Stimulated activated CD4-positive, alpha-beta T cell treated with anti-CD3 and anti-CD28 coated beads, TNF-alpha, amount 100 ng/mL, for 24 hours (primary cell): ENCODE measurements at places on chromosomes 6 and 20.

DNA sequence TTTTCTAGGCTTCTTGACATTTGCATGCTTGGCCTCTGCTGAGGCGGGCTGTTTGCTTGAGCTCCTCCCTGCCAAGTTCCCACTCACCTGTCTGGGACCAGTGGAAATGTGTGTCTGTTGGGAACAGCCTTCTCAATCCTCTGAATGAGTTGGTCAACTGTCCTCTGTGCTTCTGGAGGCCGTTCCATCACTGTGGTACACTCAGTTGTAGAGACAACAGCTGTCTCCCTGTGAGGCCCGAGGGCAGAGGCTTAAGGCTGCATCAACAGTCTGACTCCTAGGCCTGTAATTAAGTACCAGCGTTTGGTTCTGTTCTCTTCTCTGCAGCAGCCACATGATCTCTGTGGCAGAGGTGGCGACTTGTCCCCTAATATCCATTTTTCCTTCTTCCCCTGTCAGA, 110.9 kb downstream of the CDC5L start:
- DNase-seq: no peak

DNA sequence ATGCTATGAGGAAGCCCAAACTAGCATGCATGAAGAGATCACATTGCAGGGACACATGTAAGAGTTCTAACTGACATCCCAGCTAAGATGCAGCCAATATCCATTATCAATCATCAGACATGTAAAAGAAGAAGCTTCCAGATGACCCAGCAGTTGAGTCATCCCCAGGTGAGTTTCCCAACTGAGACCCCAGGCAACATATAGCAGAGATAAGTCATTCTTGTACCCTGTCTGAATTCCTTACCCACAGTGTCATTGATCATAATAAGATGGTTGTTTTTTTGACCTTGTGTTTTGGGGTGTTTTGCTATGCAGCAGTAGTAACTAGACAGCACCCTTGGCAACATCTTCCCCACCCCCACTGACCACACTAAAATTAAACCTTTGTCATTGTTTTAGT, 18.9 kb downstream of the SIRPD start:
- DNase-seq: no peak

GRCh38 chr6:140897804-140898573, 1234.7 kb upstream of the GJE1 start:
- DNase-seq: no peak

- DNase-seq: no peak
Observed at GRCh38 chr20:19511931-19512330, 246.1 kb upstream of the RIN2 start.

- no peak for DNase-seq
Observed at GRCh38 chr20:58097429-58097828, 131.0 kb downstream of the ANKRD60 start.

DNA sequence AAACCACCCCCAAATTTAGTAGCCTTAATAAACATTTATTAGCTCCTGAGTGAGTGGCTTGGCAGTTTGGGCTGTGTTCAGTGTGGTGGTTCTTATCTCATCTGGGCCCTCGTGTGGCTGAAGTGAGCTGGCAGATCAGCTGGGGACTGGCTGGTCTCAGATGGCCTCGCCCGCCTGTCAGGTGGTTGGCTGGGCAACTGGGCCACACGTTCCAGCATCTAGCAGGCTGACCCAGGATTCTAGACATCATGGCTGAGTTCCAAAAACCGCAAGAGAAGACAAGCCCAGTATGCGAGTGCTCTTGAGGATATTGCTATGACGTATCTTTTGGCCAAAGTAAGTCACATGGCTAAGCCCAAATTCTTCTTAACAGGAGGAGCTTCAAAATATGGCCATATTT, 28.9 kb downstream of the EIF2S2 start:
- DNase-seq: no peak

DNA sequence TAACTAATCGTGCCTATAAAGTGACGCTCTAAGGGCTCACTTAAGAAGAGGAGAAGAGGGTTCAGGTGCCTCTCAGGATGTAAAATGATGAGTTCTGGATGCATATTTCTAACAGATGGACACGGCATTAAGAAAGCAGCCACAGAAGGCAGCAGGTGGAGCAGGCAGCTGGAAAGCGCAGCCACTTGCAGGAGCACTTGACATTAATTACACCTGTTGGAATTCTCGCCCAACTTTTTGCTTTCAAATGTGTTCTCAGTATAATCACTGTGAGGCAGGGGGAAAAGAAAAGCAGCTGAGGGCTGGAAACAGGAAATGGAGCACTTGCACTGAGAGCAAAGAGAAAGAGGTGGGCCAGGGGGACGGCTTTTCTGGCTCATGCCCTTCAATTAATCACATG, 164.2 kb downstream of the NKAIN2 start:
- no peak for DNase-seq
